ENCODE measurements at places on chromosomes 11 and 22.

- DNase-seq: no peak
These were observed 88.5 kb upstream of the SYT13 start for GRCh38 chr11:45374653-45375059.

GRCh38 chr22:42623301-42623751, 8.6 kb upstream of the POLDIP3 start:
- no peak for DNase-seq

GRCh38 chr22:44330744-44331660, 18.3 kb upstream of the SHISAL1 start:
- no peak for DNase-seq

GRCh38 chr11:129976328-129976727, 26.3 kb downstream of the PRDM10 start:
- DNase-seq: no peak

- no peak for DNase-seq
These were observed 3.1 kb upstream of the EHD1 start for GRCh38 chr11:64881476-64881875.

DNA sequence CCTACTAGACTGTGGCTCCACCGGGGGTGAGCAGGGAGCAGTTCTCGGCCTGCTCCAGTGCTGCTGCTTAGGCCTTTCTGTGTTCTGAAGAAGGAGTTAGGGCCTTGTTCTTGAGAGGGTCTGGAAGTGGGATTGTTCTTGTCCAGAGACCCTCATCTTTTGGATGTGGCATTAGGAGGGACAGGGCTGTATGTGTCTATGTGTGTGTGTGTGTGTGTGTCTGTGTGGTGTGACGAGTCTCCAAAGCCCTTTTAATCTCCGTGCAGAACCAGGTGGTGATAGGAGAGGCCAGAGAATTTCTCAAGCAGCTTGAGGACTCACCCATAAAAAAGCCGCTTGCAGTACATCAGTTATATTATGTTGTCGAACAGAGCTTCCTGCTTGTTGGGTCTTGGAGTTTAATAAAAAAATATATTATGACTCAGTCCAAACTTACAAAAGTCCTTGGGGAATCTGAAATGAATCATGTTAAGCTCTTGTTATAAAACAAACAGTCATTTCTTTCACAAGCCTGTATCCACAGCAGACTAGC, 196.5 kb downstream of the TENM4 start:
- DNase-seq: no peak

GRCh38 chr11:18972336-18972735, 33.1 kb upstream of the MRGPRX1 start:
- no peak for DNase-seq

DNA sequence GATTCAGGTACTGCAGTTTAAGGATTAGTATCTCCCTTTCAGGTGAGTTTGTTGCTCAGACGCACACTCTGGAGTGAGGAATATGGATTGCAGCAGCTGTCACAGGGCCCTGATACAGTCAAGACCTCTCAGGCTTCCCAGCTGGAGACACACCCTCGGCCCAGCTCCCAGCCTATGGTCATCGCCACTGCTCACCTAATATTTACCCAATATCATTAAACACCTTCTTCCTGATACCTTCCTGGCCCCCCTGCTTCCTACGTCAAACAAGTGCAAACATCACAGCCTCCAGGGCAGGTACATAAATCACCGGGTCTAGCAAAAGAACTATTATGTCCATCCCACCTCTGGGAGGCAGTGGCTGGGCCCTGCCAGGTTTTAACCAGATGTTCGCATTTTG, 213.3 kb downstream of the MN1 start:
- no peak for DNase-seq

GRCh38 chr11:92843455-92843854, 126.0 kb upstream of the MTNR1B start:
- no peak for DNase-seq

- no peak for DNase-seq
These were observed 21.7 kb downstream of the KIRREL3 start for GRCh38 chr11:126978911-126979310.

- DNase-seq: peak; percentile 55
These were observed 135.2 kb downstream of the MAML2 start for GRCh38 chr11:96207459-96208449.

DNA sequence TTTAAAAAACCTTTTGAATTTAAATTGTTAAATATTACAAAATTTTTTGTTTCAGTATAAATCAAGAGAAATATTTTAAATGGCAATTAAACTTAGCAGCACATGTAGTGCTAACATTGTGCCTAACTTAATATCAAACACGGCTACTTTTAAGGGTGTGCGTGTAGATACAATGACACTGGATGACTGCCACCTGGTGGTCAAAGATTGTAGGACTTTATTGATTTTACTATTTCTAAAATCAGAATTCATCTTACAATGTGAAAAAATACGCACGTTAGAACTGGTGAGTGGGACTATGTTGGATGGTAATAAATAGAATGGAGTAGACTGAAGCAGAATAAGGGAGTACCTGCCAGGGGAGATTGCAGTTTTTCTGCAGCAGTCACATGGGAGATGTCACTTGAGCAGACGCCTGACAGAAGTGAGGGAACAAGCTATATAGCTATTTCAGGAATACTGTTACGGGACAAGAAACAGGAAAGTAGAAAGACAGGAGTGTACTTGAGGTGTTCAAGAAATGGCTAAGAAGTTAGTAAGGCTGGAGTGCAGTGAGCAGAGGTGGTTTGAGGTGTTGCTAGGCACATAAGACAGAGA, 52.9 kb downstream of the UVRAG start:
- DNase-seq: peak; percentile 51

DNA sequence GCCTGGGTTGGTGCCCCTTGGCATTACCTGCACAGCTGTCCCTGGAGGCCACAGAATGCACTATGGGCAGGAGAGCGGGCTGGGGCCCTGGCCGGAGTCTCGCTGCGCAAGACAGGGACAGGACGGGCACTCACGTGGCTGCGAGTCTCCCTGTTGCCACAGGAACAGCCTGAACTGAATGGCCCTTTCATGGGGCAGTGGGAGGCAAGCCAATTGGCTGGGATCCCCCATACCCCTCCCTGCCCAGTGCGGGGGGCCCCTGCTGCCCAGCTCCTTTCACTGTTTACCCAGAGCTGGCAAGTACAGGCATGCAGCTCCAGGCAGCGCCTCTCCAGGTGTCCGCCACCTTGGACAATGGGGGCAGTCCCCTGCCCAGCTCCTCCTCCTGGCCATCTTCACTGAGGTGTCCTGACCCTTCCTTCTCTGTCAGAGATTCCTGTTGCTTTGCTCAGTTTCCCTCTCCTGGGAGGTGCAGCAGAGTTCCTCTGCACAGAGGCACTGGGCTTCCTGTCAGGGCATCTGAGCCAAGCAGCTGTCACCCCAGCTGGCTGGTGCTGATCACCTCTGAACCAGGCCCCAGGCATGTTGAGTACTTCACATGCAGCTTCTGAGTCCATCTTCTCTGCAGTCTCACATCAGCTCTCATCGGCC, 5.2 kb downstream of the USP2 start:
- DNase-seq: no peak

DNA sequence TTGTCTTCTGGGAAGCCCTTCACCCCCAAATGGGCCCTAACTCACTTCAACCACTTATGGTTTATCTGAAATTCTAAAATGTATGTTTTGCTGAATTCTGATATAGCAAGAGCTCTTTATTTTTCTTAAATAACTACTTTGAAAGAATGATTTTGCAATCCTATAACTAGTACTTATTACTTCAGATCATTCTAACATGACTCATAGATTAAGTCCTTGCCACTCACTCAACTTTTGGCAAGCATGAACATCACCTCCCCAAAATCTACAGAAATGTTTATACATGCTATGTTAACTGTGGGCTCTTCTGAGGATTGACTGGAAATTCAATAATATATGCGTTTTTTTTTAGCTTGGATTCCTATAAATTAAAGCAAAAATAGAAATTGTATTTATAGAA, 367.4 kb upstream of the FAT3 start:
- DNase-seq: no peak

GRCh38 chr22:29125844-29126243, 53.0 kb downstream of the KREMEN1 start:
- DNase-seq: no peak

- DNase-seq: no peak
These were observed 2.8 kb downstream of the SLC7A4 start for GRCh38 chr22:21029486-21030025.

DNA sequence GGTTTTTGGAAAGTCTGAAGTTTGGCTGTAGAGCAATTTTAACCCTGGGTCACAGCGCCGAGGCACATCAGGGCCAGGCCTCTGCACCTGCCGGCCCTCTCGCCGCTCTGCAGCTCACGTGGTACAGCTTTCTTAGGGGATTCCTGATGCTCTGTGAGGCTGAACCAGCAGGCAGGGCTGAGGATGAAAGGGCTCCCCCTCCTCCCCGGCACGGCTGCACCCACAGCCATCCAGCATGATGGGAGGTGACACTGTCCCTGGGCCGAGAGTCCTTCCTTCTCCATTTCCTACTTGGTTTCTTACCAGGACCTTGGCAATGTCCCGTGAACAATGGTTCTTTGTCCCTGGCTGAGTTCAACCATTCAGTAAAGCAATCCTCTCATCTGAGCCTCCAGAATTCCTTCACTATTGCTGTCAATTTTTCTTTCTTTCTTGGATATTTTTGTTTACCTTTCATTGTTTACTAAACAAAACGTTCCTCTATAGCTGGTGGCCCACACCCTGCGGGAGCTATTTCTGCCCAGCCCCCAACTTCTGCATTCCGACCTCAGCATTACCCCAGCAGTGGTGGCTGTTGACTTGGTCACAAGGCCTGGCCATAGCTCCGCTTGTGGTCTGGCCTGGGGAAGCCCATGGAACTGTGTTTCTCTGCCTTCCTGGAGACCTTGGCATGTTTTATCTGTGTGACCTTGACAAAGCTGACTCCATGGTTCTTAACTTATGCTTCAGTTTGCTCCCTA, 172.8 kb upstream of the B3GAT1 start:
- DNase-seq: no peak

- no peak for DNase-seq
These were observed 83.7 kb downstream of the EXT2 start for GRCh38 chr11:44179173-44179572.

- DNase-seq: peak; percentile 11
These were observed 208.6 kb downstream of the DBX1 start for GRCh38 chr11:19951558-19952115.

DNA sequence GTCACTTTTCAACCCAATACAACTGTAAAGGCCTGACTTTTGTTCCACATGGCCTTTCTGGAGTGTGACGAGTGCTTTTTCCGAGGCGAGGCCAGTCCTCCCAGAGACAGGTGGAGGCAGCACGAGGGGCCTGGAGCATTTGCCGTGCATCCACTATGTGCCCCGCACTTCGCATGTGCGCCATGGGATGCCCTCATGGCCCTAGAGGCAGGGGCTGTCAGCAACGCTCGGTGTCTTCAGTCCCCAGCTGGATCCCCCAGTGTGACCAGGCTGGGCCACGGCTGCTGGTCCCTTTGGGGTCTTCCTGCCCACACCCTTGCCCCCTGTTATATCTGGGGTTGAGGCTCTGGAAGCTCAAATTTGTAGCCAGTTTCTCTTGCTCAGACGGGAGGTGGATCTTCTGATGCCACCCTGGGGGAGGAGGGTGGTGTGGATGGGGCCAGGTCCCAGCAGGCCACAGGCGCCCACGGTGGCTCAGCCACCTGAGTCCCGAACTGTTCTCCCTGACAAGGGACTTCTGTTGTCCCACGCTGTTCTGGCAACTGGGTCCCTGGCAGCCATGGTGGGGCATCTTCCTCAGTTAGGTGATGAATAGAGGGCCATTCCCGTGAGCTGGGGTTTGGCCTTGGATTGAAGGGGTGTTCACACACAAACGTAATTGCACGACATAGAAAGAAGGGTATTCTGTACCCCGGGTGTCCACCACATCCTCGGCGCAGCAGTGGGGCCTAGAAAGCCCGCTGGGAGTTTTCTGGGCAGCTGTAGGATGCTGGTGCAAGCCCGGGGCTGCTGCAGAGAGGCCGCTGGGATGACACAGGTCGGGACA, 100.9 kb downstream of the CTTN start:
- DNase-seq: no peak

DNA sequence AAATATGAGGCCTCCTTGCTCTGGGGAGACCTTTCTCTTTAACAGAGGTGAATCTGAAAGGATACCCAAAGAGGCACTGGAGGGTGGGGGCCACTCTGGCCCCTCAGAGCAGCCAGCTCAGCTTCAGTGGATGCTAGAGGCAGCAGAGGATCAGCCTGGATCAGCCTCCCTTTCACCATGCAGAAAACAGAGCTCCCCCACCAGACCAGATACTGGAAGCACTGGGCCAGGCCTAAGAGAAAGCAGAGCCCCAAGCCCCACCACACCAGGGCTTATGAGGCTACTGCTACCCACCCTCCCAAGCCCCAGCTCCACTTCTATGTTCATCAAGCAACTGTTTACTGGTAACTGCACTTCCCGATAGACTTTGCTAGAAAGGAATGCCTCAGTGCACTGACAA, 4.0 kb upstream of the SLC43A3 start:
- no peak for DNase-seq

GRCh38 chr22:39574779-39575551, 4.4 kb downstream of the CACNA1I start:
- no peak for DNase-seq

- no peak for DNase-seq
These were observed 62.7 kb upstream of the ARHGAP42 start for GRCh38 chr11:100624346-100624745.

GRCh38 chr11:13277768-13278608, at the start of gene BMAL1:
BMAL1 (plus strand) TSS chr11:13277790; CDS start chr11:13354309, 76,519 bp downstream.
- DNase-seq: no peak

- no peak for DNase-seq
These were observed 175.2 kb downstream of the NELL1 start for GRCh38 chr11:20844630-20845029.

GRCh38 chr11:78893996-78894395, 319.3 kb upstream of the NARS2 start:
- no peak for DNase-seq

DNA sequence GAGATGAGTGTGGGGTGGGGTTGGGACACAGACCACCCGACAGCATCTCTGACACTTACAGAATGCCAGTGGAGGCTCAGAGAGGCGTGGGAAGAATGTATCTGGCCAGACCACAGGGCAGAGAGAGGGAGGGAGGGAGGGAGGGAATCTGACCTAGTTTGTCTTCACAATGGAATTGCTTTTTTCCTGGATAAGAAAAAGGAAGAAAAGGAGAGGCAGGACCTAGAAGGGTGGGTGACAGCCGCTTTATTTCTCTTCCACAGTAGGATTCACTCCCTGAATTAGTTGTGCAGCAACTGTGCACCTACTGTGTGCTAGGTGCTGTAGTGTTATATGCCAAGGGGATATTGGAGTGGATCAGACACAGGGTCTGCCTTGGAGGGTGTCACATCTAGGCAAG, 3.7 kb downstream of the KCNK4 start:
- DNase-seq: no peak
